ENCODE measurements at places on chromosomes 4 and X. TPM values are rescaled to one million over a fixed set of nuclear protein-coding genes. Genes with fewer than 3 reads are reported as not detected.

Gene CFAP47
- not detected for total RNA-seq

Gene ADH7
- not detected for total RNA-seq

Gene AADAT
- 0.81 TPM for total RNA-seq

Gene SERTM2
- not detected for total RNA-seq

Gene GAGE1
- total RNA-seq, result not detected
